ENCODE measurements at places on chromosomes 12 and 14.

- no peak for DNase-seq
Measured at GRCh38 chr14:72616294-72616693, 277.6 kb downstream of the DPF3 start.

GRCh38 chr14:68571114-68571591 is 221.7 kb downstream of the ZFP36L1 start:
- no peak for DNase-seq

DNA sequence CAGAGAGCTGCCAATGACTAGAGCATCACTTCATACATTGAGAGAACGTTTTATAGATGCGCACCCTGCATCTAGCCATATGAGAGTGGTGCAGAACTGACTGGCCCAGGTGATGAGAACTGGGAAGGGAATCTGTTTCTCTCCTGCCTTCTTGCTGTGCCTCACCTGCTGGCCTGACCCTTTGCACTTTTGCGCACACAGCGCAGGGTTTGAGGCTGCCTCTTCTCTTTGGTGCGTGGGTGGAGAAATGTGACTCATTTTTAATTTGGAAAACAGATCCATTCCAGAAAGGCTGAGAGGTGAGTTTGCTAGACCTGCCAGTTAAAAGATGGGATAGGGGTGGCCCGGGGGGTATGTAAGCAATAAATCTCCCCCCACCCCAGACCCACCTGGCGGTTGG is 453 bp upstream of the ESRRB start:
- DNase-seq = no peak

DNA sequence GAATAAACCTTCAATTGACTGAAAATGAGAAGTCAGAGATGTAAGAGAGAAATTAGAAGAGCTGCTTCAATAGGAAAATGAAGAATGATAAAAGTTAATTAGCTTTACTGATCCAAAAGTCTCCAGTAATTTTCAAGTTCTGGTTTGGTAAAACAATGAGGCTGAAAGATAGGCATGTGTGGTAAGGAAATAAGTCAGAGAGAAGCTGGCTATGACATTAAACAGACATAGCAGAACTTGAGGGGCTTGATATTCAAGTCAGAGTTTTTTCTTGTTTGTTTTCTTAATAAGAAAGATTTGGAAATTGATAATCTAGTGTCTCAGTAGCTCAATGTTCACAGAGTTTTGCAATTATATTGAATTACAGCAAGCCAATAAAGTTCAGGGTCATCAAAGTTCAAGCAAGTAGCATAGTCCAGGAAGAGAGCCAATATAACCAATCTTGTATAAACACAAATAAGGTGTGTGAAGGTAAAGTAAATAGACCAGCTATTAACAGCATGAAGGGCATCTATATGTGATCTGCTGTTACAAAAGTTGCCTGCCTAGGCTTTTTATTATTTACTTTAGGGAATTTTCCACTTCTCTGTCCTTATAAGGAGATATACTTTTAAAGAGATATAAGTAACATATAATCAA is 1111.5 kb downstream of the TRHDE start:
- DNase-seq = no peak

DNA sequence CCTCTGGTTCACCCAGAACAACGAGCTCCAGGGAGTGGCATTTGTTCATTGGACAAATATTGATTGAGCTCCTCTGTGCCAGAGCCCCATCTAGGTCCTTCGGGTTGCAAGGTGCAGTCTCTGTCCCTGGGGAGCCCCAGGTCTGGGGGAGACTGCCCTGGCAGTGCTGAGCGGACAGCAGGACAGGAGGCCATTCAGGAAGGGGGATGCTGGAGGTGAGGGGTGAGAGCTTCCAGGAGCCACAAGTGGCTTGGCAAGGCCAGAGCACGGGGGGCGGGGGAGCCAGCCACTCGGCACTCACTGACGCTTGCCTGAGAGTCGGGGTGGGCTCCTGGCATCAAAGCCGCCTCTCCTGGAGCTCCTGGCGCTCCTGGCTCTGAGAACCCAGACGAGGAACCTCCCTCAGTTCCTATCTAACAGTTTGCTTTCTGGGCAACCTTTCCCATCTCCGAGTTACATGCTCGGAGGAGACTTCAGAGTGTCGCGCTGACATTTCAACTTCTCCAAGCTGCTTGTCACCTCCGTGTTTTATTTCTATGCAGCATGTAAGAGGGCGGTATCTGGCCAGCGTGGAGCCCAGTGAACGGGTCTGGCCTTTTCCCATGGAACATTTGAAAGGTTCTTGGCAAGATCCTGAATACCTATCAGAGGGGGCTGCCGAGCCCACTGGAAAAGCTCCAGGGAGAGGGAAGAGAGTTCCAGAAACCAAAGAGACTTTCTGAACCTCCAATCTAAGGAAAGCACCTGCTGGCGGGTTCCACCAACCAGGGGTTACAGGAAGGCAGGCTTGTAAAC is 62.0 kb upstream of the BCL11B start:
- no peak for DNase-seq

GRCh38 chr12:4486980-4487379 is 41.4 kb upstream of the FGF6 start:
- DNase-seq = no peak
